ENCODE measurements at places on chromosomes 13 and 19. TPM values are rescaled to one million over a fixed set of nuclear protein-coding genes. Genes with fewer than 3 reads are reported as not detected.

GRCh38 chr19:30090476-30090875 is 148.4 kb downstream of the URI1 start:
- no peak for DNase-seq

- DNase-seq = no peak
Measured at GRCh38 chr13:43094901-43095300, 71.5 kb downstream of the DNAJC15 start.

- no peak for DNase-seq
Measured at GRCh38 chr19:10565028-10565566, 713 bp downstream of the KRI1 start.

GRCh38 chr19:35246466-35247092 is 2.2 kb upstream of the LSR start:
- no peak for DNase-seq

DNA sequence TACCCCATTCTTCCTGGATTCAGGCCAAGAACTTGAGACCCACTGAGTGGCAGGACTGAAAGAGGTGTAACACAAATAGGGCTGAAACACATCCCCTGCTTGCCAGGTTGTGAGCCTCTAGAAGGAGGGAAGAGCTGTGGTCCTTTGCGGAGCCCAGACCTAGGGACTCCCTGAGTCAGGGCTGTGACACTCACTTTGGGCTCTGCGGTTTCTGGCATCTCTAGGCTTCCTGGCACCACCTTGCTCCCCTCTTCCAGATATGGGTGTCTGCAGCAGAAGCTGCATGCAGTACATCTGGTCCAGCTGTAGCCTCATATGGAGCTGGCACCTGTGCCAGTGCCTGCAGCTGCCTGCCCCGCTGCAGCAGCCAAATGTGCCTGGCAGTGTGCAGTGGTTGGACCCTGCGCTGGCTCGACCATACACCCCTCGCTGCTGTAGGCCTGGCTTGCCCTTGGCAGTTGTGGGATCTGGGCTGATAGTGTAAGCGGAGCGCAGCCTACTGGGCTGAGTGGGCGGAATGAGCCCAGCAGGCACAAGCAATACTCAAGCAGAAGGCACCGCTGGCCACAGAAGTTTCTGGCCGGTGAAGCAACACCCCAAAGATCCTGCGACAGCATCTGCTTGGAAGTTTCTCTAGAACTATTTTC is 290.4 kb downstream of the SLITRK6 start:
- no peak for DNase-seq

- DNase-seq = no peak
Measured at GRCh38 chr19:17159466-17160393, 55.4 kb upstream of the USE1 start.

DNA sequence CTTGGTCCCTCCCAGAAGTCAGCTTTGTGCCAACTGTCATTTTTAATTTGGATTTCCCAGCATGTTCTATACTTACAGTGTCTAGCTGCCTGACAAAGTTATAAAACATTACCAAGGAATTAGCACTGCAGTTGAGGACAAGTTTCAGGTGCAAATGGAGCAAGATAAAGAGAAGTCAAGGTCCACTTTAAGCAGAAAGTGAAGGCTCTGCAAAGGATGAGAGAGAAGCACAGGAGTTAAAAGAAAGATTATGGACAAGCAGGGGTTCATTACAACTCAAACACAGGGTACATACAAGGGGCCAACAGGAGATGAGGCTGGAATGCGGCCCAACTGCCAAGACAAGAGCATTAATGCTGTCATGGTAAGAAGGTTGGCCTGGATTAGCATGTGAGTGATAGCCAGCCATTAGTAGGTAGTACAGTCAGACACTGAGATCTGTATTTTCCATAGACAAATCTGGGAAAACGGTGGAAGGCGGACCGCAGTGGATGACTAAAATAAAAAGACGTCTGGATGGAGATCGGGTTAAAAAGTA is 17.6 kb downstream of the UBL3 start:
- no peak for DNase-seq

- no peak for DNase-seq
Measured at GRCh38 chr19:1616396-1616795, 11.1 kb upstream of the UQCR11 start.

Gene TEX26
- not detected for total RNA-seq

Gene FCHO1
- 0.71 TPM for total RNA-seq

Gene OR7C1
- not detected for total RNA-seq

Gene C1QTNF9B
- 2.1 TPM for total RNA-seq

Gene GJB6
- total RNA-seq = not detected

Gene DACT3
- 18.3 TPM for total RNA-seq

Gene PSG5
- total RNA-seq = not detected
